ENCODE measurements at places on chromosomes 6 and 20. TPM values are rescaled to one million over a fixed set of nuclear protein-coding genes. Genes with fewer than 3 reads are reported as not detected.

DNA sequence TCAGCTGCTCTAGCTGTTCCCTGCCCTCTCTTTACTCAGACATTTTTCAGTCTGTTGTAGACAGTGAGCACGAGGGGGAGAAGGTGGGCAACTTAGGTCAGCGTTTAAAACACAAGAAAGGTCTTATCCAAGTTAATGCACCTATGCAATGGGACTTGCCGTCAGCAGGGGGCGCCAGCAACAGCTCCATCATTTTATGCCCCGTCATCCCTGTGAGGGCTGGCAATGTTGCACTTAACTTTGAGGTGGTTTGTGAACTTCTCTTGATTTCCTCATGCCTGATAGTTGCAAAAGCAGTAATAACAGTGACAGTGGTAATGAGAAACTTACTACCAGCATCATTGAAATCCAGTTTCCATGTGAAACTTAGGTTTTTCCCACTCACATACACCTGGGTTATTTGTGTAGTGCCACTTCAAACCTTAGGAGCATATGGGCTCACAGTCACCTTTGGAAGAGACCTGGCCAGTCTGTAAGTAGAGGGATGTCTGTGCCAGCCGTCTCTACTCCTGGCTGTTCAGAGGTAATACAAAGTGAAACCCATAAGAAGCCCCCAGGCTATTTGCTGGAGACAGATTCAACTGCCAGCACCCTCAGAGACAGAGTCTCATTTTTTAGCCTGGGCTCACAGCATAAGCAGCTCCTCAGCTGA, 44.9 kb upstream of the ID1 start:
- peak; percentile 82 for DNase-seq
- no peaks in the 10 kb centered on the region for H3K4me1 ChIP-seq
- peaks cover 47% of the 10 kb centered on the region for H3K36me3 ChIP-seq
- H3K27me3 ChIP-seq: no peaks in the 10 kb centered on the region
- H3K27ac ChIP-seq: no peak overlapping the region
- no peak overlapping the region for H3K4me3 ChIP-seq

DNA sequence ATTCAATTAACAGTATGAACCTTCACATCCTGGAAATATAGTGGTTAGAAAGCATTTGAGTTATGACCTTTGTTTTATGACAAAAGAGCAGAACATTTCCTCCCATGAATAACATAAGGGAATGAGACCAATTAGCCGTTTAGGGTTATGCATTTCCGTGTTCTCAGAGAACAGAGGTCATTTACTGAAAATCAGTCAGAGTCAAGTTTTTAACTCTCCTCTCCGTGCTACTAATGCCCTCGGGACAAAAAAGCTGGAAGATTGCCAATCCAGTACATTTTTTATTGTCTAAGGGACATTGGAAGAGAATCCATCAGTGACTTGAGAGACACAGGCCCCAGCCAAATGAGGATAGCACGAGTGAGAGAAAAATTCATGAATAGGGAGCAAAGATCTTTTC, 632.7 kb downstream of the RFPL4B start:
- H3K27ac ChIP-seq: no peak overlapping the region
- H3K4me3 ChIP-seq: no peak overlapping the region
- no peak for DNase-seq
- peaks cover under 1% of the 10 kb centered on the region for H3K4me1 ChIP-seq
- H3K36me3 ChIP-seq: peaks cover 7% of the 10 kb centered on the region

DNA sequence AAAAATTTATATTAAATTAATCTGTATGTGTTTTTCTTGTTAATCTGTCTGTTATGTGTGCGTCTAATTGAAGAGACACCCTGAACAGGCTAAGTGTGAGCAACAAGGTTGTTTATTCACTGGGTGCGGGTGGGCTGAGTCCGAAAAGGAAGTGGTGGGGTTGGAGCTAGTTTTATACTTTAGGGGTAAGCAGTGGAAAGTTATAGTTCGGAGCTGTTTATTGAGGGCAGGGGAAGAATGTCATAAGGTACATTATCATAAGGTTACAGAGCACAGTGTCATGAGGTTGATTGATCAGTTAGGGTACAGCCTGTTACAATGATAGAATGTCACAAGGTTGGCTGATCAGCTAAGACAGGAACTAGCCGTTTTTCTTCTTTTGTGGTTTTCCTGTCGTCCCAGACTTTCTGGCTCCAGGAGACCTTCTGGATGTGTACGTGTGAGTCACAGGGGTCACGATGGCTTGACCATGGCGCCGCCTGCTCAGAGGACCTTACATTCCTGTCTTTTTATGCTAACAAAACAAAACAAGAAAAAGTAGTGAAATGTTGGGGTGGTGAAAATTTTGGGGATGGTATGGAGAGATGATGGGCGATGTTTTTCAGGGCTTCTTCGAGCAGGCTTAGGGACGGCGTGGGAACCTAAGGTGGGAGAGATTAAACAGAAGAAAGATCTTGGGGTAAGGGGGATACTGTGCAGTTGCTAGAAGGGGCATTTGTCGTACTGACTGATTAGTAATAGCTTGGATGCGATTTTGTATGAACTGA, 754.0 kb upstream of the ADGRB3 start:
- DNase-seq: no peak
- no peaks in the 10 kb centered on the region for H3K4me1 ChIP-seq
- no peak overlapping the region for H3K27ac ChIP-seq
- H3K36me3 ChIP-seq: peaks cover 2% of the 10 kb centered on the region

- H3K4me1 ChIP-seq: no peaks in the 10 kb centered on the region
- H3K27me3 ChIP-seq: no peaks in the 10 kb centered on the region
- H3K36me3 ChIP-seq: no peaks in the 10 kb centered on the region
- H3K27ac ChIP-seq: no peak overlapping the region
- no peak overlapping the region for H3K4me3 ChIP-seq
Measured at GRCh38 chr6:108712946-108713345, 135.3 kb upstream of the ARMC2 start.

GRCh38 chr6:75601304-75602245, at the start of gene SENP6:
Gene SENP6, plus strand, starts transcription at chr6:75601880. Its CDS starts 645 bp downstream, at chr6:75602525.
- peaks cover 6% of the 10 kb centered on the region for H3K36me3 ChIP-seq
- peak within 1 kb of the TSS; percentile 98 for H3K4me3 ChIP-seq
- no peaks in the 10 kb centered on the region for H3K27me3 ChIP-seq
- peak within 1 kb of the TSS; percentile 56 for H3K27ac ChIP-seq
- DNase-seq: peak; percentile 74

THBD gene
- total RNA-seq: 0.15 TPM

RFX6 gene
- total RNA-seq: not detected

SLC22A23 gene
- total RNA-seq: 6.8 TPM

Measured in H9 (cell line).